ENCODE measurements at places on chromosomes 6 and 20.

DNA sequence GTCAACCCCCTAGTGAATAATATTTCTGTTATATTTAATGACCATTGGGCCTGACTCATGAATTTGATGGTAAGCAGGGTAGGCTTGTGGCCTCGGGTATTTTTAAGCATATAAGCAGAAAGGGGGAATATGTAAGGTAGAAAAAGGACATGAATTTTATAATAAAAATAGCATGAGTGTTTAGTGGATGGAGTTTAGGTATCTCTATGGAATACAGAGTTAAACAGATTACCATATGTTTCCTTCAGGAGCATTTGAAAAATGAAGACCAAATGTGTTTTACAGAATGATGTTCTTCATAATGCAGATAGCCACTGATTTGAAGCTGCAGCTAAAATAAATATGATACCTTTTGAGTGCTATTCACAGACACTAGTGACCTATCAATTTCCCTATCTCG lies 191.7 kb upstream of the TSHZ2 start:
- no peak for DNase-seq

GRCh38 chr6:28710466-28711191 lies 184.9 kb downstream of the GPX5 start:
- no peak for DNase-seq

DNA sequence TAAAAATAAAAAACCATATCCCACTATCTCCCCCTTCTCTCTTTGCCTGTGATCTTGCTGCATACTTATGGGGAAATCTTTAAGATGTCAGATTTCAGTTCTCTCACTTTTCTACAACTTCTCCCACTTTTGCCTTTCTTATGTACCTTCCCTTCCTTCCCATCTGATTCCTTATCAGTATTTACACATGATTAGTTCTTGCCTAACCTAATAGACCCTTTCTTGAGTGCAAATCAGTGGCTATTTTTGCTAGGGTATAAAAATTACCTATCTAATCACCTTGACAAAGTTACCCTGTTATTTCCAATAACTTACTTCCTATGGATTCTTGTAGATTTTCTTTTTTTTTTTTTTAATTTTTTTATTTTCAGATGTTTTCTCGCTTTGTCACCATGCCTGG lies 75.7 kb downstream of the PTPRA start:
- no peak for DNase-seq

GRCh38 chr6:138250513-138251247 lies 32.4 kb upstream of the PBOV1 start:
- DNase-seq: no peak

- DNase-seq: no peak
These were observed 296.0 kb downstream of the ADGRG6 start for GRCh38 chr6:142597836-142598235.

DNA sequence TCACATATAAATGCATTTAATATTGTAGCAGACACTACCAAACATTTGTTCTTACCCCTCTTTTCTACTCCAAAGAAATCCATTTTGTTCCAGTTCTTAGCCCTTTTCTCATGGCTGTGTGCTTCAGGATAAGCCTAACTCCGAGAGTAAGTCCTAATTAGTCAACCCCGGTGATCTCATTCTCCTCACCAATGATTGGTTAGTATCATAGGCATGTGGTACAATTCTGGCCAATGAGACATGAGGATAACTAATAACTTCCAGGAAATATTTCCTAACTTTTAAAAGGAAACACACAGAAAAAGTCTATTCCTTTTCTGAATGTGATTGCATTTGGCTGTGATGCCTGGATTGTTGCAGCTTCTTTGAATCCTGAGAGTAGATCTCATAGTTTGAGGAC lies 116.0 kb downstream of the GPR63 start:
- DNase-seq: no peak

- DNase-seq: no peak
These were observed 428.4 kb upstream of the MARCKS start for GRCh38 chr6:113428702-113429101.

DNA sequence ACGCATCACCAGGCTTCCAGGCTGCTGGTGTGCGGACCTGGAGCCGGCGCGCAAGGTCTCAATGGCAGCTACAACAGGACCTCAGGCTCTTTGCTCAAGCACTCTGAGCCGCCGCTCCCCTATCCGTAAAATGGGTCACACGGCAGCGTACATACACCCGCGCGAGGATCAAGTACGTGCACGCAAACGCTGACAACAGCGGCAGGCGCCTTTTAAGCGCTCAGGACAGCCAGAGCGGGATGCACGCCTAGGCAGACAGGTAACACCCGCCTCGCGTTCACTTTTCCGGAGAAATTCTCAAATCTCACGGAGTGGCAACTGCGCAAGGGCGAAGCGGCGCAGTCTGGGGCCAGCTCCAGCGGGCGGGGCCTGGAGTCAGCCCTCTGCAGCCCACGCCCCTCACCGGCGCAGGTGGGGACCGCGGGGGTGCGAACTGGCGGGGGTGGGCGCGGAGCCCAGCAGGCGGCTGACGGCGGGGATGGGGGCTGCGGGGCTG lies 535 bp downstream of the EXOC2 start:
- DNase-seq: peak; percentile 63

GRCh38 chr20:17491488-17491887 lies 39.7 kb downstream of the BFSP1 start:
- no peak for DNase-seq

GRCh38 chr20:17803765-17804164 lies 104.0 kb downstream of the BANF2 start:
- DNase-seq: no peak

GRCh38 chr20:52779125-52779524 lies 193.0 kb upstream of the TSHZ2 start:
- no peak for DNase-seq

- DNase-seq: no peak
These were observed 3.1 kb upstream of the TFAP2B start for GRCh38 chr6:50815436-50816114.

- DNase-seq: no peak
These were observed 27.5 kb upstream of the TGM6 start for GRCh38 chr20:2353231-2353630.
